ENCODE measurements at places on chromosomes 6 and 20.

DNA sequence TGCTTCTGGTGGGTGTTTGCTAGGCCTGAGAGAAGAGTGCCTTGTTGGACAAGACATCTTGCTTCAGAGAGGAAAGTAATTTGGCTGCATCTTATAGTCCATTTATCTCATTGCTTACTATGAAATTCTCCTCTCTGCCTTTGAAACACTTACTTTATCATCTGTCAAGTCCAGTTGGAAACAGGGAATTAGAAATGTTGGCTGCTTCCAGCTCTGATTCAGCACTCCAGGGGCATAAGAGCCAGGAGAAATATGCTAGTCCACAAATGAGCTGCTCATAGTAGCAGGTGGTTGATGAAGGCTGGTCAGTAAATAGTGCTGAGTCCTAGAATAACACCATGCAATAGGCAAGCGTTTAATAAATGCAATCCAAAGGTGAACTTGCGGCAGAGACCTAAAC lies 227.1 kb downstream of the SLC35F1 start:
- no peak for DNase-seq

- DNase-seq, result no peak
Measured at GRCh38 chr6:51616243-51616642, 471.2 kb downstream of the PKHD1 start.

- DNase-seq, result no peak
Measured at GRCh38 chr6:40344566-40345167, 242.5 kb downstream of the LRFN2 start.

- DNase-seq, result no peak
Measured at GRCh38 chr20:56222201-56222600, 26.3 kb upstream of the MC3R start.

GRCh38 chr20:6012179-6012578 lies 41.7 kb downstream of the LRRN4 start:
- no peak for DNase-seq

GRCh38 chr6:27138837-27139755 lies 108.4 kb upstream of the PRSS16 start:
- peak; percentile 54 for DNase-seq

DNA sequence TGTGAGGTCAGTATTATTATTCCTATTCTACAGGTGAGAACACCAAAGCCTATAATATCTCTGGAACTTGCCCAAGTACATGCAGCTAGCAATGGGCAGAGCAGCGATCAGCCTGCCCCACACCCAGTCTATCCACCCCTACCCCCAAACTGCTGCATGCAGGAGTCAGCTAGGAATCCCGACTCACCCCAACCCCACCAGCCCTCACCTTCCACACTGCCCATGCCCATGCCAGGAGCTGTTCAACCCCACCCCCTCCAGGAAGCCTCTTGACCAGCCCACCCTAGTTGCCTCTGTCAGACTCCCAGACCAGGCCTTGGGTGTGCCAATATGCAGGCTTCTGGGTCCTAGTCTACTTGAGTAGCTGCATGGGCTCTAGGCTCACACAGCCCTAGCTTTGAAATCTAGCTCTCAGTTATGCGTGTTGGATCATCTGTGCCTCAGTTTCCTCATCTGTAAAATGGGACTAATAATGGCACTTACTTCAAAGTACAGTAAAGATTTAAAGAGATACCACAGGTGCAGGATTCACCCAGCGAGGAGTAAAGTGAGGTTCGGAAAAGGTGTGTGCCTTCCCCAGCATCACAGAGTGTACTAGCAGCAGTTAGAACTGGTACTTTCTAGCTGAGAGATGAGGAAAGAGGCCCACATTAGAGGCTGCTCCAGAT lies 173.2 kb downstream of the VEGFA start:
- no peak for DNase-seq

DNA sequence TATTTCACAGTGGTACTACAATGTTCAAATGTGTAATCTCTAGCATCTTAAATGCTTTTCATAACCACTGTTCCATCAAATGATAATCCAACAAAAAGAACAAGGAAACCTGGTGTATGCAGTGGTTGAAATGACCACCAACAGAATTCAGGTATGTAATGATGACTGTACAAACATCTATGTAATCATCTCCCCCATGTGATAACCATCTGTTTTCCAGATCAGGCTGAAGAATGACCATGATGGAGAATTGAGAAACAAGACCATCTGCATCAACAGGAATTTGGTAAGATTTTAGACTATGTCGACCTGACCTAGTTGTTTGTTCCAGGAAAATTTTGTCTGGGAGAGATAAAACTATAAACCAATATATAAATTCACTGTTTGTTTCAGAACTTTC lies 81.3 kb upstream of the ASCC3 start:
- no peak for DNase-seq

DNA sequence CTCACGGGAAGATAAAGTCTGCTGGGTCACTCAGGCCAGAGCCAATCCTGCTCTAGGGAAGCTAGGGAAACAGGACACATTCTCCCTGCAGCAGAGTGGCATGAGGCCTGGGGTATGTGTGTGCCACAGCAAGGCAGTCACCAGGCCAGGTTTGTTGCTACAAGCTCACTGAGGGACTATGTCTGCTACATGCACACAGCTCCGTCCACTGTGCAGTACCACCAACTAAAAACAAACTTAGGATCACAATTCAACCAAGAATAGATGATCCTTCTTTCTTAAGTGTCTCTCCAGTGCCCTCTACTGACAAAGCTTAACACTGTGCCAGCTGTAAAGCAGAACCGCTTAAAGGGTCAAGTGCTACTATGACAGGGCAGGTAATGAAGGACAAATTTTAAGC lies 192.5 kb downstream of the PTPRK start:
- DNase-seq, result peak; percentile 18

DNA sequence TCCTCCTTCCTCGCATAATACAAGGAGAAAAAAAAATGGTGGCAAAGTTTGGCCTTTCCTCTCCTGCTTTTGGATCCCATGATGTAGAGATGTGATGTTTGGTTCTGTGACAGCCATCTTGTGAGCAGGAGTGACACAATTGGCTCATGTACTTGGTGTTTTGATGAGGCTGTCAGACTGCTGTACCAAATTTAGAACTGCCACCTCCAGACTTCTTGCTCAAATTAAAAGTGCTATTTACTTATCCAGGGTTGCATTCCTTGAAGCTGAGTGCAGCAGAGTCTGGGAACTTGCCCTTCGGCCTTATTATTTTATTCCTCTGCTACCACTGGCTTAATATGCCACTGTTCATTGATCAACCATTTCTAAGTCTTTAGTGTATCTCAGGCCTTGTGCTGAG lies 21.9 kb downstream of the BCAS1 start:
- DNase-seq, result no peak

DNA sequence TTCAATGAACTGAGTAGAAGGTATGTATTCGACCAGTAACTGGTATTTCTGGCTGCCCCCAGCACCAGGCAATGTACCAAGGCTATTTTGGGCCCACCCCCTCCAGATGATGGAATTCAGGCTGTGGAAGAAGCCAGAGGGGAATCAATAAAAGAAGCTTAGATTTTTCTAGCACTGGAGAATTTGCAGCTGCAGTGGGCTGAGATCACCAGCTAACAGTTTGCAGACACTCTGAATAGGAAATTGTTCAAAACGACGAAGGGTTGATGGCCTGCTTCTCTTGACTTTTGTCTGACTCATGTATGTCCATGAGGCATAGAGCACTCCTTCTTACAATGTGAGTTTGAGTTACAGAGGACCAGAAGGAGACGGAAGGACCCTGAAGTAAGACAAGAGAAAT lies 32.4 kb upstream of the FBXO9 start:
- DNase-seq, result no peak

DNA sequence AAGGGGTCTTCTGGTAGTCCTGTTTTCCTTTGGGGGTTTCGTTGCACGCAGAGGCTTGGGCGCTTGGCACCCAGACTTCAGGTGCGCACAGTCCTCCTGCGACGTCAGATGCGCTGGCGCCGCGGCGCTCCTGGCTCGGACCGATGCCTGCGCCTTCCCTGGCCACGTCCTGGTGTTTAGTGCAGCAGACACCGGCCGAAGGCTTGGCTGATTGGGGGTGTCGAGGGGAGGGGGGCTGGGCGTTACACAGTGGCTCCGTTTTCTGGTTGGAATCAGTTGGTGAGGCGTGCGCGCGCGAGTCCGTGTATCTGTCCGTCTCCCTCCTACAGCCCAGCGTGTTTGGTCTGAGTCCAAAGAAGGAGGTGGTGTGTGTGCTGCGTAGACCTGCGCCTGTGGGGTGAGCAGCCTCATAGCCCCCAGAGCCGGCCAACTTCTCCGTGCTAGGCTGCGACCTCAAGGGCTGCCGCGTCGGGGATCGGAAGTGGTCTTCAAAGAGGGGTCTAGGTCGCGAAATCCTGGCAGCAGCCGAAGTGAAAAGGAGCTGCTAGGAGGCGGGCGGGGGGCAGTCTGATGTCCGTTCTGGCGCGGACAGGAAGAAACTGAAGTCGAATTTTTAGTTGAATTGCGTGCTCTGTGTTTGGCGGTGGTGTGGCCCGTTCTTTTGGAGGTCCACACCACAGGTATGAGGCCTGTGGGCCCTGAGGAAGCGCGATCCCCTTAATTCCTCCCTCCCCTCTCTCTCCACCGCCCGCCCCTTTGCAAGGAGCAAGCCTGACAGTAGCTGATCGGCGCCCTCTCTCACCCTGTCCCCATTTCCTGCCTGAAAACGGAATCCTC lies 1.5 kb downstream of the SYNDIG1 start:
- DNase-seq, result no peak

DNA sequence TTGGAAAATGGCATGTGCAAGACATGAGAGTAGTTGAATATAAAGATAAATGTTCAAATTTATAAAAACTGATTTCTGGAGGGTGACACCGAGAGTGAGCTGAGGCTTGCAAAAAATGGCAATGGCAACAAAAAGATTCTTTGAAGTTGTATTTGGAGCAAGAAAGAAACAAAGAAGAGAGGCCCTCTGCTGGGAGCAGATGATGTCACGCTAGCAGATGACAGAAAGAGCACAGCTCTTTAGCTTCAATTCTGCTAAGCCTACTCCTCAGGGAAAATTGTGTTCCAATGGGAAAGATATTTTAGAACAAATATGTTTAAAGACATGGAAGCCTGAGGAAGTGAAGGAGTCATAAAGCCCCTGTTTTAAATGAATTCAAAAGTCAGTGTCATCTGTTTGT lies 125.3 kb upstream of the NOX3 start:
- no peak for DNase-seq

DNA sequence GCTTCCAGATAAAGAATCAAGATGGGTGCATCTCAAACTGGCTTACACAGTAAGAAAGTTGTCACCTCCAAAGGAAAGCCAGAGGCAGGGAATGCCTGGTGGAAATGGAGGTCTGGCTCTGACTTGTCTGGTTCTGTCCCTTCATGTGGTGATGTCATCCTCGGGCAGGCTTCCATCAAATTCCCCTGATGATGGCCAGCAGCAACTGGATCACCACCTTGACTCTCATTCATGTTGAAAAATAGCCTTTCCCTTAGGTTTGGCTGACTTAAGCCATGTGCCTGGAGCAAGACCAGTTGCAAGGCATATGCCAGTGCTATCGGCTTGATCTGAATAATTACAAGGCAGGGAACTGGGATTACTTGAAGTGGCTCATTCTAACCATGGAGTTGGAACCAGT lies 28.8 kb downstream of the IMPG1 start:
- no peak for DNase-seq

GRCh38 chr6:34027445-34027936 lies 118.4 kb downstream of the GRM4 start:
- DNase-seq, result peak; percentile 68

GRCh38 chr20:61759286-61760065 lies 306.2 kb downstream of the TAF4 start:
- DNase-seq, result peak; percentile 5

DNA sequence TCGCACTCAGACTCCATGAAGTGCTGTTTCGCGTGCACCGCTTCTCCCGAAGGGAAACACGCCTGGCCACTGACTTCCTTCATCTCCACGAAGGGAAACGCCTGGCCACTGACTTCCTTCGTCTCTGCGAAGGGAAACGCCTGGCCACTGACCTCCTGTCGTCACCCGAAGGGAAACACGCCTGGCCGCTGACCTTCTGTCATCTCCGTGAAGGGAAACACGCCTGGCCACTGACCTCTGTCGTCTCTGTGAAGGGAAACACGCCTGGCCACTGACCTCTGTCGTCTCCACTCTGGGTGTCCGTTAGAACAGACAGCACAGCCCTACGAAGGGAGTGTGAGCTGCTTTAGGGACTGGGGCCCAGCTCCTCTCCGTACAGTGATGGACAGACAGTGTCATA lies 17.1 kb upstream of the ADRM1 start:
- no peak for DNase-seq

DNA sequence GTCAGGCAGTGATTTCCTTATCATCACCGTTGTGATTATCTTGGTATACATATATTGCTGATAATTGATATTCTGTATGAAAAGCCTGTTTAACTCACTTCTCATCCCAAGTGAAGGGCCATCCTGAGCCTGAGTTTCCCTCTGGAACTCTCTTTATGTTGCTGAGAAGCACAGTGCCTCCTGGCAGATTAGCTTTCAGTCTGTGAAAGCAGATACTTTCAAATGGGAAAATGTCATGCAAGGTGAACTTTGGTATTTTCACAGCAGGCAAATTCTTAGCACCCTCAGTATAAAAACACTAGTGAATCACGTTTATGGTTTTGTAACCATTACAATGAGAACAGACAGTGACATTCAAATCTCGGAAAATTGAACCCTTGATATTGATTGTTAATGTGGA lies 151.6 kb downstream of the PRIM2 start:
- DNase-seq, result no peak

DNA sequence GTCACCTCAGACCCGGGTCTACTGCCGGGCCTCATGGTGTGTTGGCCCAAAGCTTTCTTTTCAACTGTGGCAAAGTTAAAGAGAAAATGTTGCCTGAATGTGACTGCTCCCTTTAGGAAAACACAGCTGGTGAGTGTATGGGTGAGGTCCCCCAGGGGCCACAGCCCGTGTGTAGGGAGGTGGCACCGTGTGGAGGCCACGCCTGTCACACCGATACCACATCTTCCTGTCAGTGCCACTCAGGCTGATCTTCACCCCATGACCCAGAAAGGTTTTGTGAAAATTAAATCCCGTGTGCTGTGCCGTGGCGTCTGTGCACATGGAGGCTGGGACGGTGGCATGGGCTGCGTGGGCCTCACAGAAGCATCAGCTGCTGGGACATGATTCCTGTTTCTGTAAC lies 10.7 kb upstream of the ADRM1 start:
- DNase-seq, result no peak

- no peak for DNase-seq
Measured at GRCh38 chr6:161251345-161251744, 22.5 kb downstream of the AGPAT4 start.

- DNase-seq, result peak; percentile 73
Measured at GRCh38 chr20:31569163-31570020, 35.7 kb upstream of the ID1 start.

- no peak for DNase-seq
Measured at GRCh38 chr6:170317718-170318117, 11.2 kb downstream of the FAM120B start.

GRCh38 chr6:21208796-21209186 lies 384.8 kb upstream of the SOX4 start:
- no peak for DNase-seq
